ENCODE measurements at places on chromosomes 5 and 9. TPM values are rescaled to one million over a fixed set of nuclear protein-coding genes. Genes with fewer than 3 reads are reported as not detected.

DNA sequence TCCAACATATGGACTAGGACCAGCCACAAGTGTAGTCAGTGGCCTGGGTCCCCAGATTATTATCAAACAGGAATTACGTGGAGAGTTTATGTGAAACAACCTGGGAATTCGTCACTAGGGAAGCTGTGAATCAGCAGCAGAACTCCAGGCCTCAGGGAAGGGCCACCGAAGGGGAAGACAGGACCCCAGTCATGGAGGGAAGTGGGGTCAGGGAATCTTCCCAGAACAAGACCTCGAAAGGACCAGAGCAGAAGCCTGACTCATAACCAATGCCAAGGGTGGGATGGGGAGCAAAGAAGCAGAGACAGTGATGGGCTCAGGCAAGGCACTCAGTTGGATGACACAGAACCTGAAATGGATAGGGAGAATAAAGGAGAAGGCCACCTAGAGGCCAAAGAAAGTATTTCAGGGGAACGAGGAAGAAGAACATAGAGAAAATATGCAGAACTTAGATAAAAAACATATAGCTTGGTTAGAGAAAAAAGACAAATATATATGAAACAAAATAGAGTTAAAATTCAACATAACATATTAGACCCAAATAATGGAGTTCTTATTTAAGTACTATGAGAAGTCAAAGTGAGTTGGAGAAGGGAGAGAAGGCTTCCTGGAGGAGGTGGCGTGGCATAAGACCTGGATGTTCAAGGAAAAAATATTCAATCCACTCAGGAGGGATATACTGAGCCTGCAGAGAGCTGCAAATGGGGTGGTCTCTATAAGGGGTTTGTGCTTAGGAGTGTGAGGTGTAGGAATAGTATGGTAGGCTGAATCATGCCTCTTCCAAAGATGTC lies 66.7 kb upstream of the CAST start:
- DNase-seq, result peak; percentile 36

- DNase-seq, result no peak
Observed at GRCh38 chr5:160097991-160098390, 21.3 kb downstream of the PWWP2A start.

PCDHGA6 gene
- total RNA-seq, result 0.07 TPM

DNA sequence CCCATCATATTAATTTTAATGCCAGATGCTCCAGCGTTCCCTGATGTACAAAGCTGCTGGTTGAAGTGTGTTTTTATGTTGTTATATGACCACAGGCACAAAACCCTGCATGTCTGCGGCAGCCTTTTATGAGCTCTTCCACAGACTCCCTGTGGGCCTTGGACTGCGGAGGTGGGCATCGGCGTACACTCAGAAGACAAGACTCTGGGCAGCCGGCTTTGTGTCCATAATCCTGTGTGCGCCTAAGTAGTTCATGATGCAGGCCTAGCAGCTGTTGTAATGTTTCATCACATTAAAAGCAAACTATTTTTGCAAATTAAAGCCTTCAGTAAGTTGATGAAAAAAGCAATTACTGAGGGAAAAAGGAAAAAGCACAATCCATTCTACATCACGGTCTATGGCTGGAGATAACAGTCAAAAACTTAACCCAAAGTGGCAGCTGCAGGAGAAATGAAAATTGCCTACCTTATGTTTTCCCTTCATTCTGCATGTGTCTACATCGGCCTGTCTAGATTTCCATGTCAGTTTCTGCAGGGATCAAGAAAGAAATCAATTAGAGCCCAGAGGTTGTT lies 78.8 kb downstream of the SEMA6A start:
- no peak for DNase-seq

- DNase-seq, result no peak
Observed at GRCh38 chr5:41842777-41843176, 27.4 kb downstream of the OXCT1 start.

DNA sequence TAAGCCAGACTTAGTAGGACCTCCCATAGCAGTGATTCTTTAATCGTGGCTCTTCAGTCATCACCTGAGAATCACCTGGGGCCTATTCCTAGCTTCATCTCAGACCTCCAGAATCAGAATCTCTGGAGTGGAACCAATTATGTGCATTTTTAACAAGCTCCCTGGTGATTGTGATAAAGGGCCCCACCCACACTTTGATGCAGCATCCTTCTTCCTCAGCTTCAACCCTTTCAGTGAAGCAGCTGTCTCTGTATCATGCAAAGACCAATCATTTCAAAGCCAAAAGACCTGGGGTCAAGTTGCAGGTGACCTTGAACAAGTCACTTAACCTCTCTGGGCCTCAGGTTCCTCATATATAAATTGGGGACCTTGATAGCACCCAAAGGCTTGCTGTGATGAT lies 17.1 kb downstream of the FBXO10 start:
- no peak for DNase-seq

ANXA2R gene
- total RNA-seq, result 6.0 TPM

GRCh38 chr9:6538666-6539071 lies 106.9 kb downstream of the GLDC start:
- DNase-seq, result peak; percentile 10

DNA sequence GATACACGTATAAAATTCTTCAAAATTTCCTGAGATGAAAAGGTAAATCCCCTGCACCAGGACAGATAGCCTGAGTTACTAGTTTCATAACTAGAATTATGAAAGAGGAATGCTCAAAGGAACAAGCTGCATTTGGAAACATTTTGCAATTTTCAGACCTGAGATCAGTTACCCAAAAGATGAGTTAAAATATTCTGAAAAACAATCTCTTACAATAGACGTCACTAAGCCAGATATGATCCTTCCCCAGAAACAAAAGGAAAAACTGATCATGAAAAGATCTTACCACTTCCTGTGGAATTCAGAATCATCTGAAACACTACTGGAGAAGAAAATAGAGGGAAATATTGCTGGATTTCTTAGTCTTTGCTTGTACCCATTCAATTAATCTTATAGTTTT lies 204.7 kb downstream of the ARRDC3 start:
- no peak for DNase-seq
